Activated B cell treated with CpG ODN at 0.5 μM for 24 hours (primary cell): ENCODE measurements at places on chromosomes 2 and 18. TPM values are rescaled to one million over a fixed set of nuclear protein-coding genes. Genes with fewer than 3 reads are reported as not detected.

ALPI gene
- total RNA-seq = not detected in 2 replicates

DNA sequence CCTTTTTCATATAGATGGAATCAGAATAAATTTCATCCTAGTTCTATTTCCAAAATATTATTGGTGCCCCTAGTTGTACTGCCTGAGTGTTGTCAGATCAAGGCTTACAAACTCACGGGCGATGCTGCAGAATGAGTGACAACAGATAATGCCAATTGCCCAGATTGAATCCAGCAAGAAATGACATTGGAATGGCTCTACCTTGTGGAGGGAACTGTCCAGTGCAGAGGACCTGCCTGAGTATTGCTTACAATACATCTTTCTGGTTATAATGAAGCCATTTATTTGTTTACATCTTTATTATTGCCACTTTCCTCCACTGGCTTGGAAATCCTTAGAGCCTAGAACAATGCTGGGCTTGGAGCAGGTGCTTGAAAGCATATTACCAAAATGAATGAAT, 7.8 kb upstream of the IL1R2 start:
- H3K4me1 ChIP-seq = peaks cover 3% of the 10 kb centered on the region
- no peak overlapping the region for H3K27ac ChIP-seq
- no peaks in the 10 kb centered on the region for H3K36me3 ChIP-seq
- H3K27me3 ChIP-seq = peaks cover 3% of the 10 kb centered on the region

DNA sequence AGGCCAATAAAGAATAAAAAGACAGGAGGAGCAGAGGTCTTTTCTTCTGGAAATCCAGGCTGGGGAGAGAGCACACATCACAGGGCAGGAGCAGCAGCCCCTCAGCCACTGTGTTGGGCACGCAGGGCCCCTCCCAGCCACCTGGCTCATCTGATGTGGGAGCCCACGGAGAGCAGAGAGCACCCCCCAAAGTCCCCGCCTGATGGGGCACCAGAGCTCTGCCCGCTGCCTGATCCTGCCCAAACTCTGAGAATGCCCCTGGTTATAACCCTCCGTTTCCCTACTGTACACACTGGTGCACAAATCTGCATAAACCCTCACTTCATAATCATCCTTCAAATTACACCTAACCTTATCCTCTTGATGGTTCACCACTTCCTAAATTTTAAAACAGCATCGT, 111.3 kb downstream of the HDAC4 start:
- no peaks in the 10 kb centered on the region for H3K36me3 ChIP-seq
- H3K4me1 ChIP-seq = peaks cover 73% of the 10 kb centered on the region
- H3K27ac ChIP-seq = no peak overlapping the region
- peak overlapping the region; percentile 32 for H3K4me3 ChIP-seq

PAX3 gene
- total RNA-seq = not detected in 2 replicates

DNA sequence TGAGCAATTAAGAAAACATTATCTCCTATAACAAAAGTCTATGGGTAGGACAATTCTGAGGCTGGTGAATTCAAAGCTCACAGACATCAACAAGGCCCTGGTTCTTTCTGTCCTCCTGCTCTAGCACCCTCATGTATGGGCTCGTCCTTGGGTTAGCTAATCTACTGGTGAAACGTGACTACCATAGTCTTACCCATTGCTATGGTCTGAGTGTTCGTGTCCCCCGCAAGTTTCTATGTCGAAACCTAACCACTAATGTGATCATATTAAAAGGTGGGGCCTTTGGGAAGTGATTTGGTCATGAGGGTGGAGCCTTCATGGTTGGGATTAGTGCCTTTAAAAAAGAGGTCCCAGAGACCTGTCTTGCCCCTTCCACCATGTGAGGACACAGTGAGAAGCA, 564.7 kb downstream of the TNS1 start:
- DNase-seq = no peak
- no peak overlapping the region for H3K4me3 ChIP-seq
- H3K27ac ChIP-seq = no peak overlapping the region
- H3K4me1 ChIP-seq = peaks cover 17% of the 10 kb centered on the region
- H3K36me3 ChIP-seq = peaks cover 1% of the 10 kb centered on the region

DNA sequence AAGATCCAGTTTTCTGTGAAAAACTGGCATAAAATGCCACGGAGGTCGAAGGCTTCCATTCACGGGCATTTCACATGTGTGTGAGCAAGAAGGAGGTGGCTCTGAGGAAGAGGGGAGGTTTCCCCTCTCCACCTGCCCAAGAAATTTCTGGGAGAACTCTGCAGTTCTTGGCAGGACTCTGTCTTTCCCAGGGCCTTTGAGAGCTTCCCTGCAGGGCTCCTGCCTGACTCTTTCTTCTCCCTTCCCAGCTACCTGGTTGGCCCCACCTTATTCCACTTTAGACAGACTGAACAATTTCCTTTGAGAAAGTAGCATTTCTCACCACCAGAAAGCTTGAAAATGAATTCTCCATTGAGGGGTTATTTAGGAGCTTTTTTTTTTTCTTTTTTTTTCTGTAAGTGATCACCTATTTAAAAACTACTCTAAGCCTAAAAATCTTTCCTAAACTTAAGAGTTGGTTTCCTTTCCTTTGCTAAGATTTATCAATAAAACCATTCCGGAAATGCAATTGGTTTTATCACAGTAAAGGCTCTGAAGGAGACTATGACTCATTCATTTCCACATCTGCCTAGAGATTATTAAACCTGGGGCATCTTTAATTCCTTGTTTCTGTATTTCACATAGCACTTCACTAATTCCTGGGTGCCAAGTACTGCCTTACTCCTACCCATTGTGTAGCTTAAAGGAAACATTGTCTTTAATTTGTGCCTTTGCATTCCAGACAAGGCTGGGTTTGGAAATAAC, 59.3 kb downstream of the UNC80 start:
- H3K4me3 ChIP-seq = no peak overlapping the region
- H3K27me3 ChIP-seq = no peaks in the 10 kb centered on the region
- H3K36me3 ChIP-seq = no peaks in the 10 kb centered on the region
- no peak overlapping the region for H3K27ac ChIP-seq

- peaks cover 89% of the 10 kb centered on the region for H3K36me3 ChIP-seq
- no peak overlapping the region for H3K4me3 ChIP-seq
- H3K4me1 ChIP-seq = peaks cover 21% of the 10 kb centered on the region
- no peak for DNase-seq
Measured at GRCh38 chr2:229775614-229776313, 61.4 kb upstream of the DNER start.

PPP4R1 gene
- 48.1 and 51.3 TPM in 2 replicates for total RNA-seq

RTP5 gene
- total RNA-seq = 0.12 TPM in 1 of 2 replicates, not detected in the other

ZCCHC2 gene
- 28.6 and 29.4 TPM in 2 replicates for total RNA-seq

RNF125 gene
- 2.1 and 3.1 TPM in 2 replicates for total RNA-seq

- H3K27me3 ChIP-seq = peaks cover 2% of the 10 kb centered on the region
- no peaks in the 10 kb centered on the region for H3K36me3 ChIP-seq
- no peak overlapping the region for H3K27ac ChIP-seq
- no peak overlapping the region for H3K4me3 ChIP-seq
Measured at GRCh38 chr2:223090039-223090438, 38.0 kb downstream of the KCNE4 start.

SERPINB4 gene
- not detected in 2 replicates for total RNA-seq

DNA sequence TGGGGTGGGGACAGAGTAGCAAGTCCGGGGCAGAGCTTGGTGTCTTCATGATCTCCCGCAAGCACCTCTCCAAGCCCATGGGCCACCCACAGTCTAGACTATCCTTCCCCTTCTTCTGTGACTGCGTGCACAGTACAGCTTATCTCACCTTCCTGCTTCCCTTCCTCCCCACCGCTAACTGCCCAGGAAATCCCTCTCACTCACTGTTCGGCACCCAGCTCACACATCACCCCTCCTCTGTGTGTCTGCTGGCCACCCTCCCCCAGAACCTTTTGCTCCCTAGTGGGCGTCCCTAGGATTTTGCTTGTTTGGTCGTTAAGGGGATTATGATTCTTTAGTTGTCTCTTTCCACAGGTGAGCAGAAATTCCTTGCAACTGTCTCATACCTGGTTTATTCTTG, 31.5 kb upstream of the SMAD7 start:
- peaks cover 21% of the 10 kb centered on the region for H3K27me3 ChIP-seq
- H3K36me3 ChIP-seq = no peaks in the 10 kb centered on the region
- no peak for DNase-seq
- H3K27ac ChIP-seq = no peak overlapping the region

NDUFS1 gene
- total RNA-seq = 47.3 and 50.1 TPM in 2 replicates

GCG gene
- total RNA-seq = not detected in 2 replicates

FSIP2 gene
- 0.07 and 0.24 TPM in 2 replicates for total RNA-seq

DNA sequence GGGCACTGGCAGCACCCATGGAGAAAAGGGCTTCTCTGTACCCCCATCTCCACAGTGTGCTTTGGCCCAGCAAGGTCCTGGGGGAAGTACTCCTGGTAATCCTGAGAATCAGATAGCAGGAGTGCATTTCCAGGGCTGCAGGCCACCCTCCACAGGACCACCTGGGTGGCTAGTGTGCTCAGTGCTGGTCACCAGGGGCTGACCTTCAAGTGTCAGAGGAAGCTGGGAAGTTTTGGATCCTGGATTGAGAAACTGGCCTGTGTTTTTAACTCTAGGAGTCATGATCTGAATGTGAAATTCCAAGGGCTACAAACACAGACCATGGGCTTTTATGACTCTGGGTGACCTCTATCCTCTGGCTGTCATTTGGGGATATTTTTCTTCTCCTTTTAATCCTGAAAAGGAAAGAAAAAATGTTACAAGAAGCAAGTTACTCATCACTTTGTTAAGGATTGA, 9.3 kb downstream of the RHOB start:
- no peak overlapping the region for H3K27ac ChIP-seq
- H3K4me3 ChIP-seq = no peak overlapping the region
- no peaks in the 10 kb centered on the region for H3K36me3 ChIP-seq
- H3K4me1 ChIP-seq = no peaks in the 10 kb centered on the region
- H3K27me3 ChIP-seq = peaks cover 26% of the 10 kb centered on the region

DNER gene
- not detected in 2 replicates for total RNA-seq

OTX1 gene
- total RNA-seq = not detected in 2 replicates

MATN3 gene
- not detected in 2 replicates for total RNA-seq

GALNT5 gene
- total RNA-seq = not detected in 2 replicates

- H3K4me3 ChIP-seq = peak overlapping the region; percentile 13
- peak overlapping the region; percentile 19 for H3K27ac ChIP-seq
- H3K4me1 ChIP-seq = peaks cover 24% of the 10 kb centered on the region
- H3K36me3 ChIP-seq = peaks cover 14% of the 10 kb centered on the region
Measured at GRCh38 chr18:63322908-63323634, 3.5 kb upstream of the BCL2 start.

DNA sequence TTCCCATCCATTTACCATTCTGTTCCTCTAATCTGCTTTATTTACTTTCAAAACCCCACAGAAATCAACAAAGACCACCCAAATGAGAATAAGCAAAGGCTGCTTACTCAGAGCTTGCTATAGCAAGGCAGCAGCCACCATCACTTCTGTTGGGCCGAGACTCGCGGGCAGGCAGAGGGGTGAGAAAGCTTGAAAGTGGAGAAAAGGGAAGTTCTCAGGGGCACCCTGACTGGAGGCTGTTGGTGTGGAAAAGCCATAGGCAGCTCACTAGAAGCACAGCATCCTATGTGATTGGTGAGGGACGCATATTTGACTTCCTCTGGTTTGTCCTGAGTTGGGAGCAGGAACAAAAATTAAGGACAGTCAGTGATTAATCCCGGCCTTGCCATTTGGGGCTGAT, 269.7 kb upstream of the THSD7B start:
- H3K4me1 ChIP-seq = peaks cover 3% of the 10 kb centered on the region
- DNase-seq = no peak
- H3K27ac ChIP-seq = no peak overlapping the region
- peaks cover 8% of the 10 kb centered on the region for H3K27me3 ChIP-seq

FKBP7 gene
- total RNA-seq = 0.44 and 0.64 TPM in 2 replicates

- H3K4me1 ChIP-seq = no peaks in the 10 kb centered on the region
- no peaks in the 10 kb centered on the region for H3K27me3 ChIP-seq
- DNase-seq = no peak
- no peak overlapping the region for H3K27ac ChIP-seq
- H3K36me3 ChIP-seq = peaks cover 56% of the 10 kb centered on the region
Measured at GRCh38 chr2:11186145-11186544, 30.9 kb downstream of the SLC66A3 start.

- no peak for DNase-seq
- H3K4me1 ChIP-seq = no peaks in the 10 kb centered on the region
- no peak overlapping the region for H3K4me3 ChIP-seq
- no peaks in the 10 kb centered on the region for H3K27me3 ChIP-seq
- no peaks in the 10 kb centered on the region for H3K36me3 ChIP-seq
Measured at GRCh38 chr2:184030245-184030644, 568.1 kb upstream of the ZNF804A start.

GRCh38 chr2:10338270-10339188, 35.8 kb downstream of the HPCAL1 start:
- no peak for DNase-seq
- peaks cover 22% of the 10 kb centered on the region for H3K36me3 ChIP-seq
- no peak overlapping the region for H3K27ac ChIP-seq
- H3K27me3 ChIP-seq = no peaks in the 10 kb centered on the region
- H3K4me1 ChIP-seq = peaks cover 23% of the 10 kb centered on the region

DNA sequence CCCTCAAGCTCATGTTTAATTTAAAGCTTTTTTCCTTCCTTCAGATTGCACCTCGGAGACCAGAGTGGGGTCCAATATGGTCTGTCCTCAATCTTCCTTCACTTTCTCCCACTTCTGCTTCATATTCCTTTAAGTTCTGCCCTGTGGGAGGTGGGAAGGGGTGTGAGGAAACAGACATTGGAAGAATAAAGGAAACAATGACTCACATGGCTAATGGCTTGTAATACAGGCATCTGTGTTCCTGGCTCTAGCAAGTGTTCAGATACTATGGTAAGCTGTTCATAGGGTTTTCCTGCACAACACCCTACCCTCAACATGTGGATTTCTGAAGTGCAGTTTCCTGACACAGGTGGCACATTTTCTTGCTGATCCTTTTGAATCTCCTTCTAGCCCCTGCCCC, 209.5 kb downstream of the PIK3C3 start:
- no peaks in the 10 kb centered on the region for H3K4me1 ChIP-seq
- H3K36me3 ChIP-seq = no peaks in the 10 kb centered on the region
- H3K27ac ChIP-seq = no peak overlapping the region

GRCh38 chr2:168255866-168256265, 8.5 kb upstream of the STK39 start:
- H3K4me1 ChIP-seq = no peaks in the 10 kb centered on the region
- H3K27ac ChIP-seq = no peak overlapping the region
- no peak for DNase-seq
- H3K4me3 ChIP-seq = no peak overlapping the region

DNA sequence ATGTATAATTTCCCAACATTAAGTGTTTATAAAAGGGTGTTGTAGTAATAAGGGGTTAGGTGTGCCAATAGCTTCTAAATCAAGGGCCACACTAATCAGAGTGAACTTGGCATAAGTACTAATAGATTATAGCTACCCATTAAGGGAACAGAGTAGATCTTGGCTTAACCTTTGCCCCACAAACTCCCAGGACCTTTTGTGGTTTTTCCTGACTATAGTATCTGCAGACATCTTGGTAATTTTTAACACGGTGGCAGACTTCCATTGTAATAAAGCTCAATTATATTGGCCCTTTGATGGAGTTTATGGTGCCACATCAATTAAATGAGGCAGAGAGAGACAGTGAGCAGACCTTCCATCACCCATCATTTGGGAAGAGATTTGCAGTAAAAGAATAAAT, 358.5 kb upstream of the HNRNPA3 start:
- no peak for DNase-seq
- no peak overlapping the region for H3K27ac ChIP-seq
- no peak overlapping the region for H3K4me3 ChIP-seq
- no peaks in the 10 kb centered on the region for H3K4me1 ChIP-seq
- H3K27me3 ChIP-seq = peaks cover 1% of the 10 kb centered on the region
